ENCODE measurements at places on chromosomes 2 and 18. TPM values are rescaled to one million over a fixed set of nuclear protein-coding genes. Genes with fewer than 3 reads are reported as not detected.

GRCh38 chr2:207215308-207215707 is 49.6 kb upstream of the KLF7 start:
- no peak for DNase-seq
- no peaks in the 10 kb centered on the region for H3K36me3 ChIP-seq
- no peak overlapping the region for H3K4me3 ChIP-seq
- H3K4me1 ChIP-seq = no peaks in the 10 kb centered on the region
- H3K27ac ChIP-seq = no peak overlapping the region

DNA sequence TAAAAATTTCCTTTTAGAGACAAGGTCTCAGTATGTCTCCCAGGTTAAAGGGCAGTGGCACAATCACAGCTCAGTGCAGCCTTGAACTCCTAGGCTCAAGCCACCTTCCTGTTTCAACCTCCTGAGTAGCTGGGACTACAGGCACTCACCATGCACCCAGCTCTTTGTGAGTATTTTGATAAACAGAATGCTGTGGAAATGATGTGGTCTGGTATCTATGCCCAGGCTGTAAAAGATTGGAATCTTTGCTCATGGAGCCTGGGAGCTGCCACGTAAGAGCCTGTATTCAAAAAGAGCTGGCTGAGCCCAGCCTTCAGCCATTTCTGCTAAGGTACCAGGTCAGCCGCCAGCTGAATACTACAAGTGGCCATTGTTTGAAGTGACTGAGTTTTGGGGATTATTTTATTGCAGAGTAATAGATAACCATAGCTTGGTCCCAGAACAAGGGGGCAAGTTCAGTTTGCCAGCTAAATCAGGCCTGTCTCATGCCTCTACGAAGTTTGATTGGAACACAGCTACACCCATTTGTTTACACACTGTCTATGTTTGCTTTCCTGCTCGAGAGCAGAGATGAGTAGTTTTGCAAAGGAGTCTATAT is 21.3 kb upstream of the ARL5A start:
- no peak overlapping the region for H3K27ac ChIP-seq
- H3K27me3 ChIP-seq = no peaks in the 10 kb centered on the region
- H3K4me3 ChIP-seq = no peak overlapping the region

- no peak overlapping the region for H3K27ac ChIP-seq
- no peaks in the 10 kb centered on the region for H3K4me1 ChIP-seq
- no peaks in the 10 kb centered on the region for H3K27me3 ChIP-seq
- no peak overlapping the region for H3K4me3 ChIP-seq
These were observed 54.3 kb downstream of the R3HDM1 start for GRCh38 chr2:135585586-135585985.

GRCh38 chr2:227397562-227397961 is 9.8 kb upstream of the SCYGR1 start:
- no peaks in the 10 kb centered on the region for H3K4me1 ChIP-seq
- H3K27ac ChIP-seq = no peak overlapping the region
- no peak for DNase-seq
- H3K4me3 ChIP-seq = no peak overlapping the region

DNA sequence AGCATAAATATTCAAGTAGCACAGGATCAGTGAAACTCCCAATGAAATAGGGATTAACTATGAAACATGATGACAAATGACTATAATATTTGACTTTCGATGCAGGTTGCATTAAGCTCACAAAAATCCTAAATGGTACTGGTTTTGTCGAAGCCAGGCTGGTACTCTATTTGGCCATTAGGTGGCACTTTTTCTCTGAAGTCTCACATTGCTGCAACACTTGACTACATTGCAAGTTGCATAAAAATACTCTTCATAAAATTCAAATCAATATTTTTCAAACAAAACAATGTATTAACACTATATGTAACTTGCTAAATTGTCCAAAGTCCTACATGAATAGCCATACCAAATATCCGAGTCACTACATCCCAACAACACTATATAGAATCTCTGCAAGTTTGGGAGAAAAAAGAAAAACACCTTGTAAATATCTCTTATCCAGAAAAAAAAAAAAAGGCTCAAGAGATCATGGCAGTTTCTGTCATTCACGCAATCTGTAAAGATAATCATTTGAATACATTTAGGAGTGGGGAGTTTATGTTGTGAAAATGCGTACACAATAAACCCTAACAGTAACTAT is 9.5 kb downstream of the RTTN start:
- no peaks in the 10 kb centered on the region for H3K27me3 ChIP-seq
- no peak overlapping the region for H3K27ac ChIP-seq
- H3K4me1 ChIP-seq = no peaks in the 10 kb centered on the region
- no peak for DNase-seq

- H3K27ac ChIP-seq = no peak overlapping the region
- H3K36me3 ChIP-seq = no peaks in the 10 kb centered on the region
- no peak for DNase-seq
- H3K4me3 ChIP-seq = no peak overlapping the region
- no peaks in the 10 kb centered on the region for H3K27me3 ChIP-seq
These were observed 455.9 kb upstream of the SOX11 start for GRCh38 chr2:5236249-5236648.

DNA sequence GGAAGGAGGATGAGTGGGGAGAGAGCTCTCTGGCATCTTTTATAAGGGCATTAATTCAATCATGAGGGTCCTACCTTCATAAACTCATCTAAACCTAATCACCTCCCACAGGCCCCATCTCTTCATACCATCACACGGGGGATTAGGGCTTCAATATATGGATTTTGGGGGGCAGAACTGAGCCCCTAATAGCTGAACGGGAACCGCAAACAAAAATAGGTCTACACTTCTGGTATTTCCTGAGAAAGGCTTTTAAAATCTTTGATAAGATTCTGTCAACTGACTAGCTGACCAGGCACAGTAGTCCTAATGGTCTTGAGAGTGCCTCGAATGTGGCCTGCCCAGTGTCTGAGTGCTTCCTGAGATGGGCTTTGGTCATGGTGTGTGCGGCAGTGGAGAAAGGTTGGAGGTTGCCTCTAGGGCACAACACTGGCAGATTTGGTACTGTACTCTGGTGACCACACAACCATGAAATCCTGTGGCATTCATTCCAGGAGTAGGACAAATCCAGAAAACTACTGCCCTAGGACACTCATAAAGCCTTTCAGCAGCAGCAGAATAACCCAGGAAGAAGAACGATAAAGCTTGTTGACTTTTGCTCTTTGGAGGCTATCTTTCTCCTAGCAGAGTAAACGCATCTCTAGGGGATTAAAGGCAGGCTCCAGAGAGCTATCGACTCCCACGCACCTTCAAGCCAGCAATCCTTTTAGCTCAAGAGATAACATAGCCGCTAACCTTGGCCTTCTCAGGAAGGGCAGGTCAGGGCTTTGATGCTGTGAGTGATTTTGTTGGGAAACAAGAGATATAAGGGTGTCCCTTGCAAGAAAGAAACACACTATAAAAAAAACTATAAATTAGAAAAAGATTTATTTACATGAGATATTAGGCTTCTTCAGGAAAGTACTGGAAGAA is 12.3 kb upstream of the APOB start:
- no peak overlapping the region for H3K4me3 ChIP-seq
- H3K36me3 ChIP-seq = no peaks in the 10 kb centered on the region
- H3K4me1 ChIP-seq = no peaks in the 10 kb centered on the region
- DNase-seq = no peak
- H3K27ac ChIP-seq = no peak overlapping the region
- H3K27me3 ChIP-seq = no peaks in the 10 kb centered on the region

- no peaks in the 10 kb centered on the region for H3K36me3 ChIP-seq
- H3K4me1 ChIP-seq = no peaks in the 10 kb centered on the region
These were observed 861 bp downstream of the LTBP1 start for GRCh38 chr2:32947484-32948143.

DNA sequence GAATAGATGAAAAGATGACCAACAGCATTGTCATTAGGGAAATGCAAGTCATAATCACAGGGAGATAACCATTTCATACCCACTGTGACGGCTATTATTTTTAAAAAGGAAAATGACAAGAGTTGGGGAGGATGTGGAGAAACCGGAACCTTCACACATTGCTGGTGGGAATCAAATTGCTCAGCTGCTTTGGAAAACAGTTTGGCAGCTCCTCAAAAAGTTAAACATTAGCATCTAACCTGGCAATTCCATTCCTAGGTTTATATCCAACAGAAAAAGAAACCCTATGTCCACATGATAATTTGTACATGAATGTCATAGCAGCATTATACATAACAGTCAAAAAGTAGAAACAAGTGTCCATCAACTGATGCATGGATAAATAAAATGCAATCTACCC is 58.2 kb downstream of the KCNG3 start:
- DNase-seq = no peak
- no peak overlapping the region for H3K27ac ChIP-seq
- H3K27me3 ChIP-seq = peaks cover 1% of the 10 kb centered on the region
- no peaks in the 10 kb centered on the region for H3K4me1 ChIP-seq
- no peaks in the 10 kb centered on the region for H3K36me3 ChIP-seq

DNA sequence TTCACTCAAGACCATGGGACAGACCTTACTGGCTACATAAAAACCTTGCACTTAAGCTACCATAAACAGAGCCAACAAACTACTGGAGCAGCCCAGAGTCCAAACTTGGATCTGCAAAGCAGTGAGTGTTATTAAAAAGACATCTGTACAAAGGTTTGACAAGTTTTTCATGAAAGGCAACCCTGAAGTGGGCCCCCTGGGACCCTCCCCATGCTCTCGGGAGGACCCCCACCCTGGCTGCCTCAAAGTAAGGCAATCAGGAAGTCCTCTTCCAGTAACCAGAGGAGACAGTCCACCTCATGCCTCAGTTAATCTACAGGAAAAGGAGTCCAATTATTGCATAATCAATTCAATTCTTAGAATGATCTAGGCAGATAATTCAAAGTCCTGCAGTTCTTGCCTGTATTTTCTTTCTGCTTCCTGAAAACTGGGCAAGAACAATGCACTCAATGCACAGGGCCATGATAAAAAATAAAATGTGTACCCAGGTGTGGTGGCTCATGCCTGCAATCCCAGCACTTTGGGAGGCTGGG is 69.7 kb downstream of the TBC1D8 start:
- H3K27me3 ChIP-seq = no peaks in the 10 kb centered on the region
- peaks cover 2% of the 10 kb centered on the region for H3K36me3 ChIP-seq
- H3K27ac ChIP-seq = no peak overlapping the region
- DNase-seq = no peak
- H3K4me3 ChIP-seq = no peak overlapping the region

DNA sequence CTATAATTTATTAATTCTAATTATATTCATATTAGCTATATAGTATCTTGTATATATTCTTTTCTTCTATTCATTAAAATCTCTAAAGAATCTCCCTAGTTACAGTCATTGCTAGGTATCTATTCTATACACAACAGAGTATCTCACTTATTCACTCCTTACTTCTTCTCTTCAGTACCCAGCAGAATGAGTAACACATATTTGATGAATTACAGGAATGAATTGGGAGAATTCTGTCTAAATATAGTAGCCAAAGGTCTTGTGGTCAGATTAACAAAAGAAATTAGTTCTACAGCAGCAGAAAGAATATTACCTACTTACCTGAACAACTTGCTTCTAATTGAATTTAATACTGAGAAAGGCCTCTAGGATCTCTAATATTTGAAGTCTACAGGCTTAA is 758.0 kb upstream of the ZEB2 start:
- no peak overlapping the region for H3K27ac ChIP-seq
- H3K27me3 ChIP-seq = no peaks in the 10 kb centered on the region
- no peak for DNase-seq
- no peak overlapping the region for H3K4me3 ChIP-seq
- H3K4me1 ChIP-seq = no peaks in the 10 kb centered on the region

GRCh38 chr2:136068581-136069227 is 49.2 kb downstream of the CXCR4 start:
- DNase-seq = no peak
- no peak overlapping the region for H3K27ac ChIP-seq
- H3K4me3 ChIP-seq = no peak overlapping the region
- H3K4me1 ChIP-seq = no peaks in the 10 kb centered on the region
- no peaks in the 10 kb centered on the region for H3K36me3 ChIP-seq
- no peaks in the 10 kb centered on the region for H3K27me3 ChIP-seq

DNA sequence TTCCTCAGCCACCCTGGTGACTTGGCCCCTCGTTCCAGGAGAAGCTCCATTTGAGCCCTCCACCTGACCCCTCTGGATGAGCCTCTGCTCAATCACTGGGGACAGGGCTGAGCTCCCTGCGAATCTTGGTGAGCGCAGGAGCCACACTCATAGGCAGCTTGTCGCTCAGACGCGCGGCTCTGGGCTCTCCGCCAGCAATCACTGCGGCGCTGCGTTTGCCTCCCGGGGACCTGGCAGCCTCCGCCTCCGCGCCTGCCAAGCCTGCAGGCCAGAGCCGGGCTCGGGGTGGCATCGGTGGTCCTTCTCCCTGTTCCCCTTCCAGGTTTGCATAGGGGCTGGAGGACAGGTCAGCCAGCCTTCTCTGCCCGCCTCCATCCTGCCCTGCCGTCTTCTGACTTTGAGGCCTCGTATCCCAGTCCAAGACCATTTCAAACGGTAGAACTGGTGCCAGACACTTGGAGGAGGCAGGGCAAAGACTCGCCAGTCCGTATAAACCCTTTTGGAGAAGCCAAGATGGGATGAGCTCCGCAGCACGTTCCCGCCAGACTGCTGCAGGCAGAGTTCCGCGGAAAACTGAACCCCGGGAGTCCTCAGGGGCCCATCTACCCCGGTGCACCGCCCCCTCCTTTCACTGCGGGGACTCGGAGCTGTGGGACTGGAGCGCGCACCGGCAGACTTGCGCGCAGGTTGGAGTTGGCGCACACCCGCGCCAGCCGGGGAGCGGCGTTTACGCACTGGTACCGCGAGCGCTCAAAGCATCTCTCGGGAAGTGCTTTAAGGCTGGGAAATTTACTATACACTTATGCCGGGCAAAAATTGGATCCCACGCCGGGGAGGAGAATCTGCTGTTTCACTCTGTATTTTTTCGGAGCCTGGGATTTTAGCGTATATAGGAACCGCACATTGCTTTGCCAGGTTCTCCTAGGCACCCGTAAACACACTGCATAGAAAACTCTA is 1.1 kb upstream of the TACR1 start:
- peak overlapping the region; percentile 5 for H3K4me3 ChIP-seq
- H3K27ac ChIP-seq = no peak overlapping the region
- no peaks in the 10 kb centered on the region for H3K27me3 ChIP-seq
- peak; percentile 87 for DNase-seq
- no peaks in the 10 kb centered on the region for H3K36me3 ChIP-seq

DNA sequence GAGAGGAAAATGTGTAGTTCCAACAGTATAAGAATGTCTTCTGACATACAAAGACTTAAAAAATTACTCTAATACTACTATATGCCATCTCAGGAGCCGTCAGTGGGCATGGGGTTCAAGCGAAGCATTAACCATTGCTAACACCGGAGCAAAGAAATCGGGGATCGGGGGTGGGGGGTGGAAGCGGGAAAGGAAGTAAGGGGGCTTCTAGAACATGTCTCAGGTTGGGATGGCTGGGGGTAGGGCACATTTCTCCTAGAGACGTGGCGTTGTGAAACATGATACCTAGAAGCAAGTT is 702 bp downstream of the LMAN1 start:
- peak overlapping the region; percentile 71 for H3K4me3 ChIP-seq
- no peak for DNase-seq
- H3K27me3 ChIP-seq = no peaks in the 10 kb centered on the region
- peak overlapping the region; percentile 53 for H3K27ac ChIP-seq
- peaks cover 2% of the 10 kb centered on the region for H3K36me3 ChIP-seq
- no peaks in the 10 kb centered on the region for H3K4me1 ChIP-seq

GRCh38 chr2:235543128-235543750 is 49.4 kb downstream of the AGAP1 start:
- H3K4me3 ChIP-seq = no peak overlapping the region
- H3K4me1 ChIP-seq = no peaks in the 10 kb centered on the region
- H3K27ac ChIP-seq = no peak overlapping the region
- no peaks in the 10 kb centered on the region for H3K27me3 ChIP-seq
- DNase-seq = no peak

POTEC gene
- not detected for total RNA-seq

ARHGEF33 gene
- 3.7 TPM for total RNA-seq

RNU2-63P gene
- total RNA-seq = not detected

ALMS1 gene
- total RNA-seq = 24.5 TPM

M1AP gene
- 1.3 TPM for total RNA-seq

HOXD13 gene
- total RNA-seq = not detected

POTEF gene
- not detected for total RNA-seq

WDR75 gene
- total RNA-seq = 26.3 TPM

DYSF gene
- 21.3 TPM for total RNA-seq

FEV gene
- total RNA-seq = not detected
